Foreskin keratinocyte (primary cell): ENCODE measurements at places on chromosomes 7 and 10. TPM values are rescaled to one million over a fixed set of nuclear protein-coding genes. Genes with fewer than 3 reads are reported as not detected.

Gene CPSF4
- 37.1 and 38.1 TPM in 2 replicates for total RNA-seq

Gene CYP3A7
- total RNA-seq, result not detected in 2 replicates

Gene CRHR2
- total RNA-seq, result not detected in 2 replicates

GRCh38 chr10:804191-804781 lies 114.8 kb upstream of the DIP2C start:
- no peak for DNase-seq

DNA sequence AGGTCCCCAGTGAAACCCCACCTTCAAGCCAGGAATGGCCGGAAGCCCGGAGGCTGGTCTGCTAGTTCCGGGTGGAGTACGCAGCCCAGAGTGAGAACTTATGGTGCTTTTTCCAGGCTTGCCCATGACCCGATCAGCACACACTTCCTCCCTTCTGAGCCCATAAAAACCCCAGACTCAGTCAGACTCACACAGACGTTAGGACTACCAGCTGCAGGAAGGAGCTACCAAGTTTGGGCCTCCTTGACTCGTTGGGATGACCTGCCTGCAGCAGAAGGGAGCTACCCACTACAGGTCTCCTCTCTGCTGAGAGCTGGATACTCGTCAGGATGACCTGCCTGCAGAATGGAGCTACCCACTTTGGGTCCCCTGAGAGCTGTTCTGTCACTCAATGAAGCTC lies 39.1 kb downstream of the SCRN1 start:
- DNase-seq, result no peak

GRCh38 chr10:112466802-112467201 lies 19.8 kb downstream of the VTI1A start:
- DNase-seq, result no peak

- DNase-seq, result no peak
Measured at GRCh38 chr10:49120911-49121310, 5.6 kb upstream of the VSTM4 start.

DNA sequence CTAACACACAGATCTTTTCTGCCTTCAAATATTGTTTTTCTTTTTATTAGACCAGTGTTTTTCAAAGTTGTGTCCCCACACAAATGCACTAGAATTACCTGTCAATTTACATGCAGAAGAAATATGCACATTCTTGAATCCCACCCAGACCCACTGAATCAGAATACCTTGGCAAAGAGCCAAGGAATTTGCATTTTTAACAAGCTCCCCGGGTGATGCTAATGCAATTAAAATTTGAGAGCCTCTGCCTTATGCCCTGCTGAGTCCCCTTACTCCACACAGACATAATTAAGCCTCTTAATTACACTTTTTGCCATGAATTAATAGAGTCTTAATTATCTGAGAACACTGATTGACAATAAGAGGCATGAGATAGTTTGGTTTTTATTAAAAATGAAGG lies 201.2 kb upstream of the GRB10 start:
- no peak for DNase-seq

GRCh38 chr7:150849204-150849775 lies 3.0 kb upstream of the AOC1 start:
- no peak for DNase-seq

- peak; percentile 28 for DNase-seq
Measured at GRCh38 chr7:111833466-111833865, 271.2 kb upstream of the IMMP2L start.

GRCh38 chr7:24665564-24666294 lies 91.5 kb downstream of the GSDME start:
- DNase-seq, result no peak

DNA sequence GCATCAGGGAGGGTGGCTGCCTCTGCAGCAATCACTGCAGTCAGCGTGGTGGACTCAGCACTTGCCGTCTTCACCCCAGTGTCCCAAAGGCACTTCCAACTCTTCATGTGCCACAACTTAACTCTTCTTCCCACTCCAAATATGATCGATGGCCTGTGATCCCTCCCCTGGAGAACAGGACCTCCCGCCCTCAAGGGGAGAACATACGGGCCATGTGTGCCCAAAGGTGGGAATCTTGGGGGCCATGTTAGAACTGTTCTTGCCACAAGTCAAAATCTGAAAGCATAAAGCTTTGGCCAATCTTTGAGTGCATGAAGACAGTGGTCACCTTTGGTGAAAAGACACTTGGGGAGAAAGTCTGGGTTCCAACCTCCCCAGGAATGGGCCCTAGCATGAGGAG lies 368.5 kb upstream of the MGMT start:
- DNase-seq, result no peak
